ENCODE measurements at places on chromosomes 1 and 21.
A peak's percentile ranks its signal among the peaks of the same experiment; 100 is the strongest.

GRCh38 chr1:74812180-74812541 is 79.2 kb downstream of the TYW3 start:
- no peak for DNase-seq

DNA sequence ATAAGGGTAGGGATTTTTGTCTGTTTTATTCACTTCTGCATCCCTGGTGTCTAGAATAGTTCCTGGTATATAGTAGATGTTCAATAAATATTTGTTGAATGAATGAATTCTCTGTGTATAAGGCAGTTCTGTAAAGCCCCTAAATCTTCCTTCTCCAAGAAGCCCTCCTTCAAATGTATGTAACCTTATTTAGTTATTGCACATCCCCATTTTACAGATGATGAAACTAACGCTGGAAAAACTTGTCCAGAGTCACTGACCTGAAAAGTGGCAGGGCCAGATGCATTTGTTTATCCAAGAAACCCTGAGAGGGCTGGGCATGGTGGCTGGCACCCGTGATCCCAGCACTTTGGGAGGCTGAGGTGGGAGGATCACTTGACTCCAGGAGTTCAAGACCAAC is 4.3 kb upstream of the LMNA start:
- no peak for DNase-seq

GRCh38 chr21:41761934-41762635 is 4.8 kb downstream of the RIPK4 start:
- no peak for DNase-seq

DNA sequence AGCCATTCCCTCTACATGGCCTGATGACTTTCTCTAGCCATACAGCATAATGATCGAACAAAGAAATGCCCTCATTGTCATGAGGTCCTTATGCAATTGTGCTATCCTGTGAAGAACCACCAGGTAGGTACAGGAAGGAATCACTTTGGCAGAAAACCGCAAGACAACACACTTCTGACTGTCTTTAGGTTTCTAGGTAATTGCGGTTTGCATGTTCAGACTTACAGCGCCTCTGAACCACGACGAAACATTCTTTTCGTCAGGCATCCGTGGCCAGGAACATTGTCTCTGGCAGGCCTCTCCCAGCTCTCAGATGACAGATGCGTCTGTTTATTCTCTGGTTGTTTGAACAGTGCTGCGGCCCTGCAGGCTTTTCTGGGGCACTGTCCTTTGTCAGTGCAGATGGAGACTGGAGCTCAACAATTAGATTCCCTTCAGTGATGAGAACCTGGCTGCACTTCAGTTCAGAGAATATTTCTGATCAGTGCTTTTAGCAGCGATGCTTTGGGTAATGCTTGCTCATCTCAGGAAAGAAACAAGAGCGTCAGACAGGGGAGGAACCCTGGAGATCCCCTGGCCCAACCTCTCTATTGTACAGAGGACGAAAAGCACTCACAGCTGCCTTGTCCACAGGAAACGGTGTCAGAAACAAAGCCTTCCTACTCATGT is 63.4 kb downstream of the B3GALT5 start:
- DNase-seq = no peak

GRCh38 chr1:230899841-230900251 is 31.5 kb upstream of the C1orf198 start:
- no peak for DNase-seq

GRCh38 chr1:230749150-230749549 is 2.0 kb downstream of the CAPN9 start:
- DNase-seq = no peak

DNA sequence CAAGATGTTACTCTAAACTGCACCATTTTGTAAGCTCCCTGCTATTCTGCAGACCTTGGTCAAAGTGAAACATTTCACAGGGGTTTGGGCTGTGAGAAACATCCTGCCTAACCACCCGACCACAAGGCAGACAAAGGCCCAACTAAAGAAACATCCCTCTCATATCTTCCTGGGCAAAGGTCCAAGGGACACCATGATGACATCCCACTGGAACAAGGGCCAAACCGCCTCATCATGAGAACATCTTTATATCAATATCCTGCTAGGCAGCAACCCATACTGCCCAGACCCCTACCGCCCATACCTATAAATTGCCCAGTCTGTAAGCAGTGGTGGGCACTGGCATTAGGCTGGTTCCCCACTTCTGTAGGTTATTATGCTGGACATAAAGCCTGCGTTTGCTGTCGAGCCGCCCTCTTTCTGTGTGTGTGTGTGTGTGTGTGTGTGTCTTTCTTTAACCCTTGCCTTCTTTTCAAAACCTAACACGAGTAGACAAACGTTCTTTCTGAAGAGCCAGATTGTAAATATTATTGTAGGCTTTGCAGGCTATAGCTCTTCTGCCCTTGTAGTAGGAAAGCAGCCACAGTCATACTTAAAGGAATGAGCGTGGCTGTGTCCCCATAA is 1.0 kb upstream of the PPIE start:
- DNase-seq = no peak

GRCh38 chr1:107835151-107835670 is 129.8 kb downstream of the VAV3 start:
- DNase-seq = no peak

DNA sequence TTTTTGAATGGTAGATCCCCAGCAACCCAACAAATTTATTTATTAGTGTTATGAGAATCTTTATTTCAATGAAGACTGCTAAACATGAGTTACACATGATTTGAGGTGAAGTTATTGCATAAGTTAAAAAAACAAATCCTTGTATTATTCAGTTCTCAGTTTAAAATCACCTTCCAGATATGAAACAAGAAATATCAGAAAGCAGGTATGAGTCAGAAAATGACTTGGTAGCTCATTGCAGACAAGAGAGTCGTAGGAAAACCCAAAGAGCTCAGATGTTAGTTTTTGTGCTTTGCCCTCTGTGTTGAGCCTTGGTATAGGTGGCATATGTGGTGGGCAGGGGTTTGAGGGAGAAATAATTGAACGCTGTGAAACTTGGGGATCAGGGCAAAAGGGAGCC is 339.4 kb downstream of the BRINP3 start:
- no peak for DNase-seq

DNA sequence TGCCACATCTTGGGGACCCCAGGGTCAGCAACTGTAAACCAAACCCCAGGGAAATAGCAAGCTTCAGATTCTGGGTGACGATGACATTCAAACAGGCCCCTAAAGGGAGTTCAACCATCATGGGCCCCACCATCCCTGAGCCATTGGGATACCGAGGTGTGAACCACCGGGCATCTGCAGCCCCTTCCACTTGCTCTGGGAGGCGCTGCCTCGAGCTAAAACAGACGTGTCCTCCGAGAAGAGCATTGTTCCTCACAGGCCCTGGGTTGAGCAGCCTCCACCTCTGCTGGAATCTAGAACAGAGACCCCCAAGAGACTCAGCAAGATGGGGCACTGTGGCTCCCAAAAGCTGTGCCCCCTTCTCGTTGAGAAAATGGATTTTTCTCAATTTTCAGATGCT is 19.0 kb upstream of the EFHD2 start:
- no peak for DNase-seq

GRCh38 chr1:70790232-70790923 is 257.2 kb downstream of the PTGER3 start:
- DNase-seq = no peak

DNA sequence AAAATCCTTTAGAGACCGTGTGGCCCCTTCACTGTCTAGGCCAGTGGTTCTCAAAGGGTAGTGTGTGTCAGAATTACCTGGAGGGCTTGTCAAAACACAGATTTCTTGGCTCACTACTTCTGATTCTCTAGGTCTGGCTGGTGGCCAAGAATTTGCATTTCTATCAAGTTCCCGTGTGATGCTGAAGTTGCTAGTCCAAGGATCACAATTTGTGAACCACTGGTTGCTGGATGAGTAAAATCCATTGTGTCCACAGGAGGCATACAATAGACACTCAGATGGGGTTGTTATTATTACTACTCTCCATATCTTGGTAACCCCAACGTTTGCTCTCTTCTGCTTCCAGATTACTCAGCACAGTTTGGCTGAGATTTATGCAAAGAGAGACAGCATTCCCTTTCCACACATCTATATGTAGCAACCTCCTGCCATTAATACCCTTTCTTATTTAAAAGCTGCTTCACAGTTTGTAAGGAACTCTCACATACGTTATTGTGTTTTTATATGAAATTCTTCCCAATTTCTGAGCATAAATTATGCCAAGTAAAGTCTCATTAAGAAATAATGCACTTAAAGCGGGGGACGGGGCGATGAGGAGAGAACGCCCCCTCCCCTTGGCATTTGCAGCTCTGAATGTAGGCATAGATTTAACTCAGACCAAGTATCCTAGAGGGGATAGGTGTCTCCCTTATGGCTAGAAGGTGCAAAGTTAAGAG is 720 bp upstream of the TMCC2 start:
- DNase-seq = peak; percentile 5

DNA sequence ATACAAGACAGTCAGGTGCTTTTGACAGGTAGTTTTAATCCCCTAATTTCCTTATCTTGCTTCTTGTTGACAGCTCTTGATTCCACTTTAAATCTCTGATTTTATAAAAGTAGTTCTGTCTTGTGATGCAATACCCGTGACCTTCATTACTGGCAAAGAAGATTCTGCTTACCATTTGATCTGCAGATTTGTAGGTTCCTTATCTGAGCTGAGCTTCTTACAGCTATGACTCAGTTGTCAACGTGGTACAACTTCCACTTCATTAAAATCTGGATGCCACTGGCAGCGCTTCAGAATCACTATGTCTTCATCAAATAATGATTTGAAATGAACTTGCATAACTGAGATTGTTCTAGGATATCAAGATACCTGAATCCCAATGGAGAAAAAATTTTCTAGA is 543.6 kb upstream of the B3GALT2 start:
- DNase-seq = no peak

DNA sequence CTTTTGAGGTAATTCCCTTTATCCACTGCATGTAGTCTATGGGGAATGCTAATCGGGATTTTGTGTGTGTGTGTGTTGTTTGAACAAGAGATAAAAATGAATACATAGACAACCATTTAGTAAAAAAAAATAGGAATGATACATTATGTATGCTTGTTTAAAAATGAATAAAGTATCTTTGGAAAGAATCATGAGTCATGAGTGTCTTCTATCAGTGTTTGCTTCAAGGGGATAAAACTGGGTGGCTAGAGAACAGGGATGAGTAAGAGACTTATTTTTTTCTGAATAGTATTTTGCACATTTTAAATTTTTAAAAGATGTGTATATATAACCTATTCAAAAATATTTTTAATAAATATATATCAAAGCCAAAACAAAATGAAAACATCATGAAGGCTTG is 839.4 kb upstream of the ADGRL4 start:
- no peak for DNase-seq

GRCh38 chr1:214563881-214564280 is 12.5 kb upstream of the PTPN14 start:
- DNase-seq = no peak

DNA sequence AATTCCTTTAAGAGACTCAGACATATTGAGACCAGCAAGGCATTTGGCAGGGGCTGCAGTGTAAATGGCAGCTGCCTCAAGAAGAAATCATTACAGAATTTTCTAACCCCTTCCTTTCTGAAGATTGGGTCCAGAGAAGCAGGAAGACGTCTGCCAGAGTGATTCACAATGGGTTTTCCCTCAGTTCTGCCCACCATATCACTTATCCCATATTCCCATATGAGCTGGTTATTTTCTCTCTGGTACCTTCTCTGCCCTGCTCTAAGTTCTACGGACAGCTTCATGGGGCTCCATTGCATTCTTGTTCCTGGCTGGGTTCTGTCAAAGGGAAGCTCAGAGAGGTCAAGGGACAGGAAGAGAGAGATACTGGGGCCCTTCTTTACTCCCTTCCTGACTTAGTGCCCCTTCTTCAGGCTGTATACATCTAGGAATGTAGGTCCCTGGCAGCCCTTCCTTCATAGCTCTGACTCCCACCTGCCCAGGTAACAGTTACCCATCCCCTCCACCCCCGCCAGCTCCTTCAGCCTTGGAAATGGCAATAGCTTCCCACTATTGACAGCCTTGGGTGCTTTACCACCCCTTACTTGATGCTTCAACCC is 420.6 kb upstream of the DAB1 start:
- no peak for DNase-seq

GRCh38 chr1:214327514-214327913 is 46.6 kb downstream of the SMYD2 start:
- no peak for DNase-seq

DNA sequence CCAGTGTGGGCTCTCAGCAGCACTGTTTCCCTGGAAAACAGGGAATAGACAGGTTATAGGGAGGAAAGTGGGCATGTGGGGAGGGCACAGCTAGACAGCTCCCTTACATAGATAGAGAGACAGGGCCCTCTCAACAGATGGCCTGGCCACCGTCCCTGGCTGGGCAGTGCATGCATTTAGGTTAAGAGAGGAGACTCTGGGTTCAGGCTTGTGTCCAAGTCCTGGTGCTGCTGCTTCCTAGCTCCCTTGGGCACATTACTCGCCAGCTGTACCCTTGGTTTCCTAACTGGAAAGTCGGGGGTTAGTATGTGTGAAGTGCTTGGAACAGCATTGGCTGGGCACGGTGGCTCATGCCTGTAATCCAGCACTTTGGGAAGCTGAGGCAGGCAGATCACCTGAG is 9.1 kb downstream of the PLOD1 start:
- no peak for DNase-seq

DNA sequence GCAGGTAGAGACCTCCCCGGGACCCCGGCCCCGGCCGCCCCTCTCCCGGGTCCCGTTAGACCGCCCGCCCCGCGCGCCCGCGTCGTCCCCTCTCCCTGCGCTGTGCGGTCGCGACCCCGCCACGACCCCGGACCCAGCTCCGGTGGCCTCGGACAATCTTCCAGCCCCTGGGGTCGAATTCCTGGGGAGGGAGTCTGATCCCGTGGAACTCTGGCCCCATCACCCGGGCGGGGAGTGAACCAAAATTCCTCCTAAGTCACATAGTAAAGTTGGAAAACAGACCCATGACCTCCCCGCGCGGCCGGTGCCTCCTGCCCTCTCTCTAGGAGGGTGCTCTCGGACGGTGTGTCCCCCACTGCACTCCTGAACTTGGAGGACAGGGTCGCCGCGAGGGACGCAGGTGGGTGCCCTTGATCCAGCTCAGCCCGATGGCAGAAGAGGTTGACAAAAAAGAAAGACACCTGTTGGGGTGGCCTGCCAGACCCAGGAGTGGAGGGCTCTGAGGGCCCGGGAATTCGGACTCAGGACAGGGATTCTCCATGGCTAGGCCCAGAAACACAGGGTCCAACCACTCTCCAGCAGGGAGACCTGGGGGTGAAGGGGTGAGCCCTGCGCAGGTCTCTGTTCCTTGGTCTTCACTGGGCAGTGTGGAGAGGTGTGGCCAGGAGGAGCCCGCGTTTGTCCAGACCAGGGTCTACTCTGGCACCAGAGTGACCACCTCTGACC is 451 bp downstream of the ADAMTSL4 start:
- DNase-seq = no peak

Measured in LoVo (cell line).